ENCODE measurements at places on chromosomes 7 and 10.
A peak's percentile ranks its signal among the peaks of the same experiment; 100 is the strongest.

DNA sequence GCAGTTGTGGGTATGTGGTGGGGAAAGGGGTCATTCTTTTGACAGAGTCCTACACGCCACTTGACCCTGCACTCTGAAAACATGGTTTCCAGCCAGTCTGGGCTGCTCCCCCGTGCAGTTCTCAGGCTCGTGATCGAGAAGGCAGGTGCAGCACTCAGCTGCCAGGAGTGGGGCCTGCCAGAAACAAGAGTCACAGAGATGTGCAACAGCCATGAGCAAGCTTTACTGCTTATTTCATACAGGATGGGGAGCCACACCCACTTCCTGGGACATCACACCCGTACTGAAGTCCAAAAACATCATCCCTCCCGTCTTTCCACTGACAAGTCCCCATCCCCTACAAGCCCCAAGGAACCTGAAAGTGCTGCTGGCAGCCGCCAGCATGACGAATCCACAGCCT lies 9.3 kb downstream of the ATG9B start:
- DNase-seq, result no peak

DNA sequence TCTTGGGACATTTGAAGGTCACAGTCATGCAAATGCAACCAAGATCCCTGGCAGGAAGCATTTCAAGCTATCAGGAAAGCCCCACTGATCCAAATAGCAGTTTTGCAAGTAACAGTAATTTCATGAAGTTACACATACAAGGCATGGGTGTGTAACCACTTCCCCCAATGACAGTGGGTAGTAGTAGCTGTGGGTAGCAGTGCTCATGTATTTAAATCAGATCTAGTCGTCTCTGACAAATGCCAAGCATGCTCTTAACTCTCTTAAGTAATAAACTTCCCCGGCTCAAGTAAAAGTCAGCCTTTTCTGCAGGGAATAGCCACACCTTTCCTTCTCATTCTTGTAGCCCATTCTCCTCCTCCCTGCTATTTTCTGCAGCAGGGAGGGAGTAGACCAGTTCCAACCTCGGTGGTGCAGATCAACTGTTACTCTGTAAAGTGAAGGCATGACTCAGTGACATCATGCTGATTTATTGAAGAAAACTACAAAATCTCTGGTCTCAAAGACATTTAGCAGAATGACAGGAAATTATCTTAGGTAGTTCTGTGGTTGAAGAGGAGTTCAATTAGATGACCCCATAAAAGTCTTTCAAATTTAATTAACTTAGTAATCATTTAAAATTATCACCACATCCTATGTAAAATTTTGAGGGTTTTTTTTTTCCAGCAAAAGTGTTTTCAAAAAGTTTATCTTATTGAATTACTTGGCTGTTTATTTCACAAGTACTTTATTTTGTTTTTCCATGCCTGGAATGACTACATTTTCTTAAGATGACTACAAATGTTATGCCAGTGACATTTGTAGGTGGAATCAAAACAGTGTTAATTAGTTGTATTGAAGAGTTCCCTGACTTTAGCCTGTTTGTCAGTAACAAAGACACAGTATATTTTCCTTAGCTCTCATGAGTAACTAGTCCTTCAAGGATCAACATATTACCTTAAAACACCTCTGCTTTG lies 568.3 kb downstream of the INHBA start:
- no peak for DNase-seq

DNA sequence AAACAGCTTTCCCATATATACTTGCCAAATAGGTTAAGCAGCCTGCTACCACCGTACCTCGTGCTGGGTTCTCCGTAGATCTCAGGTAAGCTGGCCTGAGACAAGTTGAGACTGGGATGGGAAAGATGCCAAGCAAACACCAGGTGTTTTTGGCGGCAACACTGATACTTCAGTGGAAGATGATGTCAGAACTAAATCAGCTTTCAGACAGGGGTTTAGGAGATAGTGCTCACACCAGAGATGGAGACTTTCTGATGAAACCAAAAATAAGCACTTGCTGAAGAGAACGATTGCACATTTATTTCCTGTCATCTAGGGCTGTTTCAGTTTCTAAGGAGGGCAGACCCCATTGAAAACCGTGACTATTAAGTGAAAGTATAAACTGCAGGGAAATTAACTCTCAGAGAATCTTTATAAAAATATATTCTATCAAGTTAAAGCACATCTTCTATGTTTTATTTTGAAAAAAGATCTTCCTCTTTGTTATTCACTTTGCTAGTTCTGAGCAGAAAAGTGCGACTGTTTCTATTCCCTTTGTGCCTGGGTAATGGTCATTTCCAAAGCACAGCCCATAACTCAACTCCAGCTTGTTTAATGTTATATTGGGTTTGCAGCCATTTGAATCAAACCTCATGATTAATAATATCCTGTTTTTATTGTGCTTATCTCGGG lies 149.9 kb downstream of the CPED1 start:
- DNase-seq, result peak; percentile 75

- no peak for DNase-seq
Observed at GRCh38 chr7:54799792-54800191, 40.8 kb upstream of the SEC61G start.

Data from SHP77 (cell line).